ENCODE measurements at places on chromosomes 4 and X.

GRCh38 chr4:40800064-40800463, 50.3 kb downstream of the NSUN7 start:
- no peak for DNase-seq

DNA sequence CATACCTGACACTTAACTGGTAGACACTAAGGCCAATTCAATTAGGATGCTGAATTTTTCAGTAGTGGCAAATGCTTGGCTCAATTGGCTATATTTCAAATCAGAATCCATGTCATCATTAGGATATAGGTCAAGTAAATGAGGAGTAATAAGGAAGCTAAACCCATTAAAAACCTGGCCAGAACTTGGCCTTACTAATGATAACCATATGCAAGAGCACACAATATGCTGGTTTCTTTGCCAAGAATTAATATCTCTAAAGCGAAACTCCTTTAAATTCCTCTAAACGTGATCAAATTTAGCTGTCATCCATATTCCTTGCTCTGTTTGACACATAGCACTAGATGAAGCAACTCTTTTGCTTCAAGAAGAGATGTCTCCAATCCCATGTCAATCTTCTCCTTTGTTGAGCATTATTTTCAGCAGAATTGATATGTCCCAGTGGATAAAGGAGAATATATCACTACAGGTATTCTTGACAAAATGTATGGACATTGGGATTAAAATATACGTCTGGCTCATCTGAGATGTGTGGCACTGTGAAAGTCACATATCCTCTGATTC, 206.1 kb upstream of the ANKRD50 start:
- DNase-seq = no peak

GRCh38 chrX:68841251-68842049, 12.6 kb downstream of the EFNB1 start:
- no peak for DNase-seq

DNA sequence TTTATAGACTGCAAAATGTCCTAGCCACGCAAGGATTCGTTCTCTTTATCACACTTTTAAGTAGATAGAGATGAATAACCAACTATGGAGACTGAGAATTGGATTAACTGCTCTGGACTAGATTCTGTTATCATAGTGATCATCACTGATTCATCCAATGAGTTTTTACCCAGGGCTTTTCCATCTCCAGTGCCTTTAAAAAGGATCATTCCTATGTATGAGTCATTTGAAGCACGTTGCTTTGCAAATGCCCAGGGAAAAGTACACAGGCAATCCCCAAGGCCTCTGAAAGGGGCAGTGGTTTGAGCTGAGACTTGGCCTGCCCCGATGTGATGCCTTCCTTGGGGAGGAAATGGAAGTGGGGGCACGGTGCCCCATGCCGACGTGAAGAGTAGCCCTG, 122.7 kb upstream of the PSAPL1 start:
- no peak for DNase-seq

DNA sequence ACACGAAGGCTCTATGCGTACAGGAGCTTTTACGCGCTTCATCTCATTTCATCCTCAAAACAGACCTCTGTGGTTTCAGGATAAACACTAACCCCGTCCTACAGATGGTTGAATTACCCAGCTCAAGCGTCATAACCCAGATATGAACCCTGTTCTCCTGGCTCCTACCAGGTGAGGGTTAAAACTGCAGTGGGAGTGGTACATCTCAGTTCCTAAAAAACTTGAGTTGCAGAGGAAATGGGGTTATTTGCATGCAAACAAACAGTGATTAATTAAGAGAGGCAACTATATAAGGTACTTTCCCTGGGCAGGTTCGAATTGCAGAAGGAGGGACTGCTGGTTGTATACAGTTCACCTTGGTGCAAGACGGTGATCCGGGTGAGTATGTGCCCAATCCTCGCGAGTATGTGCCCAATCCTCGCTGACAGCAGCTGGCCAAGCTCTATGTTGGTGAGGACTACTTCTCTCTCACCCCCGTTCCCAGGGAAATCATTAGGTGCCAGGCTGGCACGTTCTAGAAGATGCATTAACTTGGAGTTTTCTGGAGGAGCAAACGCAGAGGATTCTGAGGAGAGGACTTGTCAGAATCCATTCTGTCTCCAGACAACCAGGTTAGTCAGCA, 72.6 kb downstream of the FHDC1 start:
- no peak for DNase-seq

All from hypothalamus (tissue), 51 donors.